ENCODE measurements at places on chromosomes 1 and 21.

DNA sequence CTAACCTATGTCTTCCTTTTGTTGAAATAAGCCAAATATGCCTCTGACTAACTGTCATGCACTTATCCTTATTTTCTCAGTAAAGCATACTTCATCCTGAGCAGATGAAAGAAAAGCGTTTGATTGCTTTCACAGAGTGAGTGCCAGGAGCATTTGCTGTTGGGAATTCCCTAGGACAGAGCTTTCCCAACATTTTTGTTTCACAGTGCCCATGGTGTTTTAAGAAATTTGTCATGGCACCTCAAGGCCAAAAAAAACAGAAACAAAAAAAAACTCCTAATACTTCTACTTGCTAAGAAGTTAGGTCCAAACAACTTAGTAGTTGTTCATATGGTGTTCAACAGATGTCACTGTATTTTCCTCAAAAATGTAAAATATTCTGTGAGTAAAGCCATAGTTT is 120.8 kb upstream of the BMP8A start:
- no peak for DNase-seq

GRCh38 chr1:44661781-44662682 is 12.2 kb downstream of the TMEM53 start:
- peak; percentile 55 for DNase-seq

- DNase-seq = no peak
These were observed 18.2 kb downstream of the EPHB2 start for GRCh38 chr1:22728751-22729399.

- no peak for DNase-seq
These were observed 24.6 kb upstream of the KLHDC8A start for GRCh38 chr1:205381305-205381704.

GRCh38 chr1:58886611-58887010 is 102.8 kb upstream of the JUN start:
- DNase-seq = no peak

DNA sequence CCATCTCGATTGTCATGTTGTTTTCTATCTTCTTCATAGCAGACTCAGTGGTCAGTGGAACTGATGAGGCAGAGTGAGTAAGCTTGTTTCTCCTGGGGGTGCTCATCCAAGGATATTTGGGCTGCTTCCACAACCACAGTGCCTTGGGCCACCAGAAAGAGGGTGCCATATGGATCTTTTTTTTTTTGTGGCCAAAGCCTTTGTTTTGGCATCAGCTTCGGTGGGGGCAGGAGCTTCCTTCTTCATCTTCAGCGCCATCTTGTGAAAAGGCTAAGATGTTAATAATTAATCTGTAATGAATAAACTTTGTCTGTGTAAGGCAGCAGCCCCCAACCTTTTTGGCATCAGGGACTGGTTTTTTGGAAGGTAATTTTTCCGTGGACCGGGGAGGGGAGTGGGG is 6.6 kb upstream of the PLPP3 start:
- no peak for DNase-seq

GRCh38 chr1:74523873-74524480 is 11.6 kb upstream of the LRRC53 start:
- no peak for DNase-seq

- DNase-seq = no peak
These were observed 503.8 kb downstream of the NPHP4 start for GRCh38 chr1:5488448-5488847.

- DNase-seq = no peak
These were observed 17.6 kb downstream of the NOS1AP start for GRCh38 chr1:162087111-162087510.

GRCh38 chr1:72547412-72547811 is 265.1 kb upstream of the NEGR1 start:
- no peak for DNase-seq

DNA sequence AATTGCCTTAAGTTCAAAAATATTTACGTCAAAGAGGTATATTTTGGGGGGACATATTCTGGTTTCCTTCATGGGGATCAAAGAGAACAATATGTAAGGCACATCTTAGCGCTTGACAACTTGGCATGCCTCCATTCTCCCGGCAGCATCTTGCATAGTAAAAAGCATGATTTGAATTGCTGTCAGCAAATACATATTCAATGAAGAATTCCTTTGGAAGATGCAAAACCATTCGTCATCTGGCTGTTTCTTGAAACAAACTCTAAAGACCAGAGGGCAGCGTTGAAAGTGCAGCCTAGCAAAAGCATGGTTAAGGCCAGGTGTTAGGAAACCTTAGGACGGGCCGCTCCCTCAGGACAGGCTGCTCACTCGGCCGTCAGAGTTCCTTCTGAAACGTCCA is 3.4 kb upstream of the PIK3CD start:
- no peak for DNase-seq

- DNase-seq = no peak
These were observed 4.3 kb downstream of the MYOM3 start for GRCh38 chr1:24107462-24108138.

GRCh38 chr1:183394435-183394834 is 23.7 kb downstream of the NMNAT2 start:
- DNase-seq = no peak

- no peak for DNase-seq
These were observed 284.0 kb downstream of the PTPRC start for GRCh38 chr1:198922638-198923430.

GRCh38 chr21:25831300-25831960 is 96.7 kb downstream of the GABPA start:
- no peak for DNase-seq
